LNCaP clone FGC (cell line): ENCODE measurements at places on chromosomes 11 and 22.
A peak's percentile ranks its signal among the peaks of the same experiment; 100 is the strongest.

- DNase-seq: no peak
Measured at GRCh38 chr11:47001781-47002181, 65.2 kb downstream of the CSTPP1 start.

- DNase-seq: peak; percentile 82
Measured at GRCh38 chr11:72069787-72070251, 10.5 kb downstream of the NUMA1 start.

- no peak for DNase-seq
Measured at GRCh38 chr22:44033694-44034093, 9.6 kb downstream of the PARVB start.

DNA sequence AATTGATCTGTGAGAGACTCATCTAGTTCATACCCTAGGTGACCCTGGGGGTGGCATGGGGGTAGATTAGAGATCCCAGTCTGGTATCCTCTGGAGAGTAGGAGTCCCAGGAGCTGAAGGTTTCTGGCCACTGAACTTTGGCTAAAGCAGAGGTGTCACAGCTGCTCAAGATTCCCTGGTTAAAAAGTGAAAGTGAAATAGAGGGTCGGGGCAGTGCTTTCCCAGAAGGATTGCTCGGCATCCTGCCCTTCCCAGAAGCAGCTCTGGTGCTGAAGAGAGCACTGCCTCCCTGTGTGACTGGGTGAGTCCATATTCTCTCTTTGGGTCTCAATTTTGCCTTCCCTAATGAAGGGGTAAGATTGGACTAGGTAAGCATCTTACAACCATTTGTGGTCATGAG is 653 bp downstream of the IL18BP start:
- DNase-seq: no peak

- no peak for DNase-seq
Measured at GRCh38 chr11:57978686-57979531, 44.8 kb upstream of the OR9Q1 start.

DNA sequence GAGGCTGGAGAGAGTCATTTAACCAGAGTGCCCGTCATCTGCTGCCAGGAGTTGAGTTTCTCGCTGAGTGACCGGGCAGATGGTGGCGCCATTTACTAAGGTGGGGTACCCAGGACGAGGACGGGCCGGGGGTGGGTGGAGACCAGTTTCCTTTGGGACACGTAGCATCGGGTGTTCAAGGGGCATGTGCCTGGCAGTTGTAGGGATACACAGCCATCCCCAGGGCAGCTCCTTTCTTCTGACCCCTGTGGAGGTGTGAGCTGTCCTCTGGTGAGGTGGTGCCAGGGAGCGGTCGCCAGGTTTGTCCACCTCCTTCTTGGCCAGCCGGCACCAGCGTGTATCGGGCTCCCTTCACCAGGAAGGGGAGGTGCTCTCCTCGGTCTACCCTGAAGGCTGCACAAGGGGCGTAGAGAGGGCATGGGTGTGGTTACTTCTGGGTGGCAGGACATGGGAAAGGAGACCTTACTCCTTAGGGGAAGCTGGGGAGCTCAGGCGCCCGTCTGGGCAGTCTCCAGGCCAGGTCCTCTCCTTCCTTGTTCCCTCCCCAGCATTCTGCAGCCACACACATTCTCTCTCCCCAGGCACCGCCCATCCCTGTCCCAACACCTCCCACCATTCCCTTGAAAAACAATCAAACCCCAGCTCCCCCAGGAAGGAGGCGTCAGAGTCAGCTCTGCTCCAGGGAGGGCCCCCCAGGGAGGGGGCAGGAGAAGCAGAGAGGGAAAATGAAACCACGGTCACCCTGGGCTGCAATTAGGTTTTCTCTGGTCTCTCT is 10.3 kb upstream of the MB start:
- peak; percentile 7 for DNase-seq

DNA sequence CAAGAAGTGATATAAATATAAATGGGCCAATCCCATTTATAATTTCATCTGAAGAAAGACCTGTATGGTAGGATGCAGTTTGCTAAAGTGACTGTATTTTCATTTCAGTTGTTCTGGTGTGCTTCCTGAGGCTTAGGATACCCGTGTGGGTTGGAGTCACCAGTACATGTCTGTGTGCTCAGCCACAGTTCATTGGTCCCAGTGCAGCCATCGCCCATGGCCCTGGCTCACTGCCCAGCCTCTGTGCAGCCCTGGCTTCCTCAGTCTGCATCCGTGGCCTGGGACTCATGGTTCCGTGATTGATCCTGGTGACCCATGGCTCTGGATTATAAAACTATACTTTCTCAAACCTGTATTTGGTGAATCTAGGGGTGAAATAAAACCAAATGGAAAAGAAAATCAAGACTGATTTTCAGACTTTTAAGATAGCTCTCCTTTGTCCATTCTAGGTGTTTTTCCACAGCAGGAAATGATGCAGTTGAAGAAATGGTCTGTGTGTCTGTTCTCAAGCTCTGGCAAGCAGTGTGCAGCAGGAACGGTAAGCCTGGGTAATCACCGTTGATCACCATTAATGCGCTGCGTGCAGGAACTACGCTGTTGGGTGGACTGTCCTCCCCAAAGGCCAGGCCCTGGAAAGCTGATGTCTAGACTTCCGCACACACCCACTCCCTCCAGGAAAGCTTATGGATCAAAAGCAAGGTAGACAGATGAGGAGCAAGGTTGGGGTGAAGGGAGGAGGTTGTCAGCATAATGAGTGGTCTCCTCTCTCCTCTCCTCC is 27.2 kb downstream of the TTC12 start:
- peak; percentile 33 for DNase-seq

- DNase-seq: no peak
Measured at GRCh38 chr22:49826603-49827270, 936 bp downstream of the BRD1 start.

GRCh38 chr22:49091451-49091850 is 736.2 kb downstream of the BRD1 start:
- no peak for DNase-seq

GRCh38 chr11:6812390-6813005 is 13.0 kb upstream of the OR6A2 start:
- DNase-seq: peak; percentile 7

DNA sequence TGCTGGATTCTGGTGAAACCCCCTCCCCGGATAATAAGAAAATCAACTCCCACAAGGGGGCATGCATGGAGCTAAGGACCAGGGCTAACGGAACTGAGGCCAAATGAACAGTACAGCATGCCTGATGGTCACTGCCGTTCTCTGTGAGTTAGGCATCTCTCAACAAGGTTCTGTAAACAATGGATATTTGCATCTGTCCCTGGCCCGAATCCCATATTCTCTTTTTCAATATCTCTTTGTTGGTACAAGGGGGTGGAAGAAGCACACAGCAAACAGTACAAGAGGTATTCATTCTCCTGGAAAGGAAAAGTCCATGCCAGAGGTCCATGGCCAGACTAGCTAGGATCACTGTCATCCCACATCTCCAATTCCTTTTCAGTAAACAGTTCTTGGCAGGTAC is 32.2 kb upstream of the APOA1 start:
- DNase-seq: peak; percentile 89

DNA sequence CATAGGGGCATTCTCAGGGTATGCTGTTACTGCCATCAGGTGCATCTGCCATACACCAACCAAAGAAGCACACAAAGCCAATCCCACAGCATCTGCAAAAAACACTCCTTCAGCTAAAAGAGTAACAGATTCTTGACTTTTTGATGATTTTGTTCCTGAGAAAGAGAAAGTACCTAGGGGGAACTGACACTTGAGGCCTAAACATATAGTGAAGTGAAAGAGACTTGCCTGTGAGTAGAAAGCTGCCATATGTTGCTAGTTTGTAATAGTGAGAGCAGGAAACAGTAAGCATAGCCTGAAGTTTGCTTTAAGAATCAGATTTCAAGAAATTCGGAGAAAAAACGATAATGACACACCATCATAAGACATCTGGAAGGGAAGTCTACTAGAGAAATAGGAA is 97.9 kb upstream of the CTSC start:
- DNase-seq: no peak

- DNase-seq: no peak
Measured at GRCh38 chr11:59078435-59078834, 7.7 kb upstream of the GLYATL1B start.

GRCh38 chr22:46929710-46930204 is 167.3 kb downstream of the TBC1D22A start:
- no peak for DNase-seq

- DNase-seq: peak; percentile 81
Measured at GRCh38 chr11:62553080-62553838, 6.7 kb upstream of the AHNAK start.

DNA sequence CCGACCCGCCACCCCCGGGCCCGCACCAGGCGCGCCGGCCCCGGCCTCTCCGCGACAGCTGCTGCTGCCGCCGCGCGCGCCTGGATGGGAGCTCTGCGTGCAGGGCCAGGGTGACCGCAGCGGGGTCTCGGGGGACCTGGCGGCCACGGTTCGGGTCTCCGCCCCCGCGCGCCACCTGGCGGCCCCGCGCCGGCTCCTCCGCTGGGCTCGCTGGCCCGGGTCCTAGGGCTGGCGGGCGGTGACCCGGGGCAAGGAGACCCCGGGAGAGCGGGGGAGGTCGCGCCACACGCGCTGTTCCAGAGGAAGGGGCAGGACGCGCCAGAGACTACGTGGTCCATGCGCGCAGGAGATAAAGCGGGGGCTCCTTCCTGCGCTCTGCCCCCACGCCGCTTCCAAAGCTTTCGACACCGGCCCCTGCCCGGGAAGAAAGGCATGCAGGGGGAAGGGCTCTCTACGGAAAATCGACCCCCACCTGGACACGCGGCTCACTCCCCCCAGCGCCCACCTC is 562 bp downstream of the SHANK2 start:
- no peak for DNase-seq

- DNase-seq: no peak
Measured at GRCh38 chr22:37213941-37214730, 1.9 kb upstream of the SSTR3 start.

GRCh38 chr22:35835267-35835997 is 117.8 kb downstream of the APOL5 start:
- DNase-seq: no peak

- no peak for DNase-seq
Measured at GRCh38 chr11:69878927-69879728, 59.9 kb upstream of the FGF3 start.

DNA sequence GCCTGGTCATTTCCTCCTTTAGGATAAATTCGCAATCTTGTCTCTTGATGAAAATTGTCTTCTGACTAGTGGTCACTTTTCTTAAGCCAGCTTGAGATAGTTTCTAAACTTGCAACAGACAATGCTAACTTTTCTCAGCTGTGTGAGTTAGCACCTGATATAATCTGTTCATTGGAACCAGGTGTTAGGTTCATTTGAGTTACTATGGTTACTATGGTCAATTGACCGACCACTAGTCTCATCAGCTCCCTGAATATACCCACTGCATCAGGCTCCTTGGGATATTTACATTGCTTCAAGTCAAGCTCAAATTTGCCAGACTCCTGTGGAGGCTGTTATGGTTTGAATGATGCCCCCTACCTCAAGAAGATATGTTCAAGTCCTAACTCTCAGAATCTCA is 54.5 kb downstream of the SC5D start:
- DNase-seq: no peak

GRCh38 chr11:79439886-79440570 is 802 bp downstream of the TENM4 start:
- DNase-seq: no peak

DNA sequence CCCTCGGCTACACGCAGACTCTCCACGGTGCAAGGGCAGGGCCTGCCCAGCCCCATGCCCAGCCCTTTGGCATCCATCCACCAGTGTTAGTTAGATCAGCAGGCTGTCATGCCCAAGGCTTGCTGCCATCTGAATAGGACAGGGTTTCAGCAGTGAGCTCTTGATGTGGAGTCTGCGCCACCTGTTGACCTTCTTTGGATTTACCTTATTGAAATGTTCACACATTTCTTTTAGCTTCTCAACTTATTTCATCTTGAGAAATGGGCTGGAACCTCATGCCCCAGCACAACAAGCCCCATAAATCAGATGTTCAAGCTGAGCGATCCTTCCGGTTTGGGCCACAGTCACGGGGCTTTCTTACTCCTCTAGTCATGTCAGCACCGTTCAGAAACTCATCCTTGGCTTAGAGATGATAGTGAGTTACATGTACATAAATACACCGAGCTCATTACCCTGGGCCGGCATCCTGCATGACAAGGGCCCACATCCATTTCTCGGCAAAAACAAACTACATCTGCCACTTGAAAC is 61.7 kb downstream of the PARVB start:
- DNase-seq: peak; percentile 95

DNA sequence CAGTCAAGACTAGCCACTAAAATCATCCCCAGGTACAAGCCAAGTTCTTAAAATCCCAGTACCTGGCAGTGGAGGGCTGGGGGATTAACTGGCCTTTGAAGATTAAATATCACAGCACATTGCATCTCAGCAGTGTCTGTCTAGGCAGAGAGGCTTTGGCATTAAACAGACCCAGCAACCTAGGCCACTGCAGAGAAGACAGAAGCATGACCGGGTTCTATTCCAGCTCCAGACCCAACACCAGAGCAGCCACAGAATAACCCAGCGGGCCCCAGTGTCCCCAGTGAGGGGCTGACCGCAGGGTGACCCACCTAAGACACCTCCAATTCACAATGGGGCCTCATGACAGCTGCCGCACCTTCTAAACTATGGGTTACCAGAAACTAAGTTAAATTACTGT is 88.2 kb downstream of the SHANK2 start:
- no peak for DNase-seq

GRCh38 chr11:10696468-10697322 is 3.1 kb upstream of the IRAG1 start:
- no peak for DNase-seq

DNA sequence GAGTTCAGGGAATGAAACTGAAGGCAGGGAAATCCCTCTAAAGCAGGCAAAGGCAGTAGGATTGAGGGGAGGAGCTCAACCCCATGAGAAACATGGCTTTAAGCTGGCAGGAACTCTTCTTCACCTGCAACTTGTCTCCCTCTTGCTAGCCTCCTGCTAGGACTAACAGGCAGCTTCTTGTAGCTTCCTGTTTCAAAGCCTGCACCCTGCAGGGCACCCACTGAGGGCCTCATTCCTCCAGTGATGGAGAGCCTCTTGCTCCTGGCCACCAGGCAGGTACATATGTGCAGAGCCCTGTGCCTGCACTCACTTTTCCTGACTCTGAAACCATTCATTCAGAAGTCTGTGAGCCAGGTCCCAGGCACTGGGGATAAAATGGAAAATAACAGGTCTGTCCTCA is 137.0 kb downstream of the SERGEF start:
- no peak for DNase-seq
